Muscle of arm (tissue), 14 donors: ENCODE measurements at places on chromosomes 3 and 15.
A peak's percentile ranks its signal among the peaks of the same experiment; 100 is the strongest.

DNA sequence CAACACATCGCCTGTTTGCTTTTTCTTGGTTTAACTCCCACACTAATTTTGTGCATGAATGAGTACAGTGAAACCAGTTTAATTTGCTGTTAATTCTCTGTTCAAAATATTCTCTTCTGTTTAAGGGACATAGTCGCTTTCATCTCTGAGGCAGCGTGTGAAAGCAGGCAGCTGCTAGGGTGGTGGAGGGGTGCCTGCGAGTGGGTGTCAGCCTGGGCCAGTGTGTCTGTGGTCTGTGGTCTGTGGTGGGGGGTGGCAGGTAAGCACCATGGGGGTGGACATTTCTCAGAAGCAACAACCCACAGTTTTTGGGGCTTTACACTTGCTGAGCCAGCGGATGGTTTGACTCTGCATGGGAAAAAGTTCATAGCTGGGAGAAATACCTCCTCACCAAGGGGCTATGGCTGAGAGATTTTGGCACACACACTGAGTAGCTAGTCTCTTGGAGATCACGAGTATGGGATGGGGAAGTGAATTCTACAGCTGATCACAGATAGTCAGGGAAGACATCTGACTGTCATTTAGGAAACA lies 109.2 kb downstream of the EPHB1 start:
- no peak for DNase-seq

- DNase-seq: no peak
These were observed 22.2 kb upstream of the SOX2 start for GRCh38 chr3:181689546-181689945.

GRCh38 chr3:14299767-14300166 lies 102.6 kb upstream of the SLC6A6 start:
- DNase-seq: no peak

DNA sequence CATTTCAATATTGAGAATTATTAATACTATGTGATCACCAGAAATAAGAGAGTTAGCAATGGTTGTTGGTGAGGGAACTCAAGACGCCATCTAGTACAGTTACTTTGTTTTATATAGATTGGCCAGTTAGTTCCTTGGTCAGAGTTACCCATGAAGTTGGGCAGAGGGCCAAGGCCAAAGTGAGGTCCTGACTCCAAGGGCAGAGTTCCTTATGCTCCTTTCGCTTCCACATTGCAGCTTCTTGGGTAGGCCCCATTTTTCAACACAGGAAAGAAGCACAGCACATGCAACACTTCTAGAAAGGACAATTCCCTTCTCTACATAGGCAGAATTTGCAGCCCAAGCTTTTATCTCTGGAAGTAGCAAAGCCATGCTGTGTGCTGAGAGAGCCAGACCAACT lies 178.6 kb downstream of the KCNAB1 start:
- DNase-seq: no peak

GRCh38 chr3:194661946-194662345 lies 10.0 kb downstream of the LSG1 start:
- no peak for DNase-seq

DNA sequence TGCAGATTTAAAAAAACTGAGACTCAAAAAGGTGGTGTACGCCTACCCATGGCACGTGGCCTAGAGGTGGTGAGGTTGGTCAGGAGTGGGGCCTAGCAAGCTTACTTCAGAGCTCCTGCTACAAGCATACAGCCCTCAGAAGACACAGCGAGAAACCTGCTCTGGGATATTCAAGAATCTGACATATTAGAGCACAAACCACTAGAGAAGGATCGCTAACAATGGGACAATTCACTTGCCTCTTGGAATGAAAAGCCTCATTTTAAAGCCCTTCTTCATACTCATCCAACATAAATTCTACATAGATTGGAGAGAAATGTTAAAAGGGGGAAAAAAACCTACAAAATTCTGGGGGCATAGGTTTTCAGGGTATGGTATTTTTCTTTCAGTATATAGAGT lies 118.0 kb upstream of the ARHGEF3 start:
- no peak for DNase-seq

DNA sequence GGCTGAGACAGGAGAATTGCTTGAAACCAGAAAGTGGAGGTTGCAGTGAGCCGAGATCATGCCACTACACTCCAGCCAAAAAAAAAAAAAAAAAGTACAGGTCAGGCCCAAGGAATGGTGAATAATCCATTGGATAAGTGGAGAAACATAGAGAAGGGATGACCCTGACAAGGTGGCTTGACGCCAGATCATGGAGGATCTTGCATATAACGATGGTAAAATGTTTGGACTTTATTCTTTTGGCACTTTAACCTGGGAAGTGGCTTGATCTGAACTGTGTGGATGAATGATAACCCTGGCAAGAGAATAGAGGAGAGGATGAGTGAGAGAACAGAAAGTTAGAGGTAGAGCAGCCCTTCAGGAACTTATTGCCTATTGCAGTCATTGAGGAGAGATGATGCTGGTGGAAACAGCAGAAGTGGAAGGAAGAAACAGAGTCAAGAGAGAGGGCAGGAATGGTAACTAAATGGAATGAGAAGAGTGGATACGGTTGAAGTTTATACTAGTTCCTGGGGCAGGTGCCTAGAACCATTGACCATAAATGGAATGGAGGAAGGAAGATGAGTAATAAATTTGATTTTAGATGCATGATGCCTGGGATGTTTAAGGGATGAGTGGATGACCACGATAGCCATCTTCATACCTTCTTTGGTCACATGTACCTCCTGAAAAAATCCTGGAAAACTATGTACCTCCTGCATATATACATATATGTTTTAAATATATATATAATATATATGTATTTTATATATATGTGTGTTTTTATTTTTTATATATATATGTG lies 57.8 kb downstream of the BLM start:
- DNase-seq: no peak

GRCh38 chr3:116848248-116848829 lies 138.8 kb downstream of the TUSC7 start:
- no peak for DNase-seq

GRCh38 chr3:159923956-159924355 lies 64.7 kb upstream of the IL12A start:
- DNase-seq: no peak

GRCh38 chr15:89243046-89243690 lies 611 bp upstream of the FANCI start:
- DNase-seq: no peak

DNA sequence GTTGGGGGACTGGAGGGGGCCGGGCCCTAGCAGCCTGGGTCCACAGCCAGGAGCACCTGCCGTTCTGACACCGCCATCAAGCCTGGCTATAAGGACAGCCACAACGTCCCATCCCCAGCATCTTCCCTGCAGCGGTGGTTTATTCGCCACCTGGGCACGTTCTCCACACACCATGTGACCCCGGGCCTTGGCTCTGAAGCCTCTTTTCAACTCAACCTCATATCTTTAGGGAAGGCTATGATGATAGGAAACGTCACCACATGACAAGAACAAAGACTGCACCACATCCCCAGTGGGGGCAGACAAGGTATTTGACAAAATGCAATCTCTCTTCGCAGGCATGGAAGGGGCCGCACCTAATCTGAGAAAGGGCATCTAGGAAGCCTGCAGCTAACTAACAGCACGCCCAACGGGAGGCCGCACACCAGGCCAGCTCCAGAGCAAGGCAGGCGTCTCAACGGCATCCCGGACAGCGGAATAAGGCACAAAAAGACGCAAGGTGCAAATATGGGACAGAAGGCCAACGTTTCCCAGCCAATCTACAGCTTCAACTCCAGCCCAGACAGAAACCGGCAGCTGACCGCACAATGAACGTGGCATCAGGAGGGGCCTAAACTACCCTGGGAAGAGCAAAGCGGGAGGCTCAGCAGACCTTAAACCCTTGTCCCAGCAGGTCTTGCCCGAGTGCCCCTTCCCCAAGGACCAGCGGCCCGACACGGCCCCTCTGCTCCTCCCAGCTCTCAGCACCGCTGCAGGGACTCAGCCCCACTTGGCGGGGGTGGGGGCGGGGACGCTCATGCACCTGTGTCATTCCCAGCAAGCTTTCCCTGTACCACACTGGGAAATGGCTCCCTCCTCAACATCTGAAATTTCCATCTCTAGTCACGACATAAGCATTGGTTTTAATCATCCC lies 41.9 kb downstream of the NIPA2 start:
- no peak for DNase-seq

GRCh38 chr3:17176757-17177156 lies 292.0 kb downstream of the PLCL2 start:
- DNase-seq: no peak

DNA sequence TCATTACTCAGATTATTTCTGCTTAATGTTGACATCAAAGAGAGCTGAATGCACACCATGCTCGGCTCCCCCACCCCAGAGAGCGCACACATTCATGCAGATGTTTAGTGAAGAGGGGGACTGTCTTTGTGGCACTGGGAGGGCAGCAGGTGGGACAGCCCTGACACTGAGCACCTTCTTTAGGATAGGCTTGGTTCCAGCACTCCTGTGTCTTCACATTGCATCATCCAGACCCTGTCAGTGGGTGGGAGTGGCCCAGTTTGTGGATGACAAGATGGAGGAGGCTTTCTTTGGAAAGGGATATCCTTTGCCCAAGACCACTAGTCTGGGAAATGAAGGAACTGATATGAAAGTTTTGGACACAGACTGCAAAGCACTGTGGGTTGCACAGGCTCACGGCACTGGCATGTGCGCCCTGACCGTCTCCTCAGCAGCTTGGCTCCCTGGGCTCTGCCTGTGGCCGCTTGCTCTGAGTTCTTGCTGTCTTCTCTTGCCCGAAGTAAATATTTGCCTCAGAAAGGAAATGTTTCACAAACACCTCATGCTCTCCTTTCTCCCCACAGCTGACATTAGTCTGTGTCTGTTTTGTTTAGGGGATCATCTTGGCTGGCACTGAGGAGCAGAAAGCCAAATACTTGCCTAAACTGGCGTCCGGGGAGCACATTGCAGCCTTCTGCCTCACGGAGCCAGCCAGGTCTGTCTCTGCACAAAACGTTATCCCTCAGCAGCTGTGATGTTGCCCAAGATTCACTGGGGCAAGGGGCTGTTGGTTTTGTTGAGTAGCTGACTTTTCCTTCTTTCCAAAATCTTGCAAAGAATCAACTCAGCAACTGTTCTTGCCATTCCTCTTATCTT lies 16.6 kb downstream of the ACAD9 start:
- DNase-seq: no peak

GRCh38 chr3:126337980-126338651 lies 19.1 kb downstream of the KLF15 start:
- DNase-seq: no peak

DNA sequence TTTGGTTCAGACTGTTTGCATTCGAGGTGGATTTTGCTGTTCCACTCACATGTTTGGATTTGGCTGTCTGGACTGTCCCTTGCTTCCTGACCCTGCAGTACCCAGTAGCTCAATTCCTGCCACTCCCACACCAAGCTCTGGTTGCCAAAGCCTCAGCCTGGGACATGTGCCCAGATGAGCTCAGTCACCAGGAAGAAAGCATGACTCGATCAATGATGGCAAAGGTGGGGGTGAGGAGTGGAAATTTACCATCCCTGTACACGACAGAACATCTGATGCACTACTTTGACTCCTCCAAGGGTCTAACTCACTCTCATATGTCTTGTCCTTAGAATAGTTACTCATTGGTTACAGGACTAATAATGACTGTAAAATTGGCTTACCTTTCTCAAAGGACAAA lies 45.2 kb downstream of the ZNF385D start:
- DNase-seq: peak; percentile 11

GRCh38 chr3:13141991-13142412 lies 68.8 kb upstream of the IQSEC1 start:
- DNase-seq: peak; percentile 59

DNA sequence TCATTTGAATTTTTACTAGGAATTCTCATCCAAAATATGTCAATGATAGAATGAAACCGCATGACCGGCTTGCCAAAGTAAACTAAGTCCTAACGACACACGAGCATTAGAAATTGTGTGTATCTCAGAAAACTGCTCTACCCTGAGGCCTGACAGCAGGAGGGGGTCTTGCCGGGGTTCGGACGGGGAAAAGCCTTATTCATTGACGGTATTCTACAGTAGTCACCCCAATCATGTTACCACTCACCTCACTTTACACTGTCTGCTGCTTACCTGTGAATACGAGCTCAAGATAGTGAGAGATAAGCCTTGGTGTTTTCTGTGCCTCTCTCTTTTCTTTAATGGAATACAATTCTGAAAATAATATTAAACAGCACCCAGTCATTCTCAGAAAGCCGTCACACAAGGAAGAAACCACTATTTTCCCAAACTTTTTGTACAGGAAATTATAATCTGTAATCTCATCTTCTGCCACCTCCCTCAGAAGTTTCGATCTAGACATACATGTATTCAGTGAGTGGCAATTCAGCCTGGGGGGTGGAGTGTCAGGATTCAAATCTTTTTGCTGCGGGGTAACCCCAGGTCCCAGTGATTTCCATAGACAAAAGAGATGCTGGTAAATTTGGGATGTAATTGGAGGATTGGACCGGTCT lies 492 bp upstream of the FAM43A start:
- no peak for DNase-seq

GRCh38 chr3:112721231-112721630 lies 80.3 kb upstream of the CCDC80 start:
- peak; percentile 11 for DNase-seq

DNA sequence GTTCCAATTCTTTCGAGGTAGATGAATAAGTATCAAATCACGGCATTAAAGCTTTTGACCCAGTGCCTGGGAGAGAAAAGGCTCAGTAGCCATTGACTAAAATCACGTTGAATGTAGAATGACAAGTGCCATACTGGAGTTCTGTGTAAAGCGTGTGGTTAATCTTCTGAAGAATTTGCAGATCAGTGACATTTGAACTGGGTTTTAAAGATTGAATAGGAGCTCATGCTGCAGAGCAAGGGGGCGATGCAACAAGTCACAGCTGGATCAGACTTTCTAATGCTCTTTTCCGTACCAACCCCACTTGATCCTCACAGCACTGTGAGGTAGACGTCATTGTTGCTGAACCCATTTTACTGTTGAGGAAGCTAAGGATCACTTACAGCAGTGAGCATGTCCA lies 49.5 kb upstream of the TPM1 start:
- no peak for DNase-seq

GRCh38 chr15:99345832-99346462 lies 94.7 kb downstream of the LRRC28 start:
- no peak for DNase-seq

- DNase-seq: no peak
These were observed 8.6 kb downstream of the NCEH1 start for GRCh38 chr3:172702256-172702655.

- no peak for DNase-seq
These were observed 302.5 kb upstream of the ATP11B start for GRCh38 chr3:182490596-182491491.

DNA sequence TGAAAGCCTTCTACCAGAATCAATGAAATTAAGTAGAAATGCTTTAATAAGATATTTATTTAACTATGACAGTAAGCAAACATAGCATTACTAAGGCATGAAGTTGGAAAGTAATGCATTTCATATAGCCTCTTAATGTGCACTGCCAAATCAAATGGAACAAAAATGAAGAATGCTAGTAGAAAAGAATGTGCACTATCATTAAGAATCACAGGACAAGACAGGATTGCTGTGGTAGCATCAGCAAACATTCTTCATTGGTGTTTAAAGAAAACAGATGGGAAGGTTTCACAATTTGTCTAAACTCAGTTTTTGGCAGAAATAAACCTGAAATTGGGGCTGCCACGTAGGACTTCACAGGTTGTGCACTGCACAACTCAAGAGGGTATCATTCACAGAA lies 168.9 kb downstream of the CNTN3 start:
- DNase-seq: no peak
